ENCODE measurements at places on chromosomes 3 and 15.

- DNase-seq = no peak
Observed at GRCh38 chr3:175279911-175280310, 420.8 kb downstream of the NAALADL2 start.

DNA sequence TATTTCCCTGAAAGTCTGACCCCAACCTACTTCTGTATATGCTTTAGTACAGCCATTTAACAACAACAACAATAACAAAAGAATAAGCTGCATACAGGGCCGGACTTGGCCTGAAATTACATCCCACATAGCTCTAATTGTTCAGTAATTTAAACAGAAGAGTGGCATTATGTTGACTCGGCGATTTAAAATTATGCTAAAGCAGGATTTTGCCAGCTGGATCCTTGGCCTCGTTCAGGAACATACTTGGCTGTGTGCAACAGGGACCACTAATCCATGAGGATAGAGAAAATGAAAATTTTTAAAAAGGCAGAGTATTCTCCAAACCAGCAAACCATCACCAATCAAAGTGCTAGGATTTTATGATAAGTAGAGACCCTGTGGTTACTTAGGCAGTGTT, 433.1 kb upstream of the RBMS3 start:
- no peak for DNase-seq

GRCh38 chr3:86180696-86181095, 810.3 kb downstream of the VGLL3 start:
- no peak for DNase-seq

DNA sequence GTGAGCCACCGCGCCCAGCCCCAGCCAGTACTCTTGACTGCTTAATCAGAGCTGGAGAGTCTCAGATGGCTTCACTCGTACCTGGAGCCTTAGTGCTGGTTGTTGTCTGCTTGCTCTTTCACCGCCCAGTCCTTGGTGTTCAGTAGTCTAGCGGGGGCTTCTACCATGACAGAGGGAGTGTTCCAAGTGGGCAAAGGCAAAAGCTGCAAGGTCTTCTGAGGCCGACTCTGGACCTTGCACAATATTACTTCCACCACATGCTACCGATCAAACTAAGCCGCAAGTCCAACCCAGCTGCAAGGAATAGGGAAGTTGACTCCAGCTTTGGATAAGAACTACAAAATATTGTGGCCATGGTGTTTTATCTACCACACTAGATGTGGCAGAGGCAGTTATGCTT, 6.6 kb downstream of the PARL start:
- no peak for DNase-seq
